ENCODE measurements at places on chromosomes 6 and 20. TPM values are rescaled to one million over a fixed set of nuclear protein-coding genes. Genes with fewer than 3 reads are reported as not detected.

DNA sequence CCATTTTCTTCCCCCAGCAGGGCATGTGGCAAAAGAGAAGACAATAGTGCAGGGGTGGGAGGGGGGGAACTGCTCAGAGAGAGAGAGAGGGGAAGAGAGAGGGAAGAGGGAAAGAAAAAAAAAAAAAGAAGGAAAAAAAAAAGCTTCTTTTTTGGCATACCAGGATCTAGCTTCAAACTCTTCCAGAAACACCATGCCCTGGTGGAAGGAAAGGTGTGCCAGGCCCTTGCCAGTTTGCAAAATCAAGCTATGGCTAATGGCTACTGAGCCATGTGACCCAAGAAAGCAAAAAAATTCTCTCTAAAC, 326 bp downstream of the ZMYND8 start:
- peak overlapping the region; percentile 61 for H3K4me3 ChIP-seq
- no peak for DNase-seq
- H3K4me1 ChIP-seq = peaks cover 93% of the 10 kb centered on the region

- H3K4me1 ChIP-seq = no peaks in the 10 kb centered on the region
- no peak for DNase-seq
- H3K27ac ChIP-seq = no peak overlapping the region
- no peak overlapping the region for H3K4me3 ChIP-seq
- no peaks in the 10 kb centered on the region for H3K36me3 ChIP-seq
- no peaks in the 10 kb centered on the region for H3K27me3 ChIP-seq
Measured at GRCh38 chr6:52186480-52186879, 305 bp downstream of the IL17A start.

DNA sequence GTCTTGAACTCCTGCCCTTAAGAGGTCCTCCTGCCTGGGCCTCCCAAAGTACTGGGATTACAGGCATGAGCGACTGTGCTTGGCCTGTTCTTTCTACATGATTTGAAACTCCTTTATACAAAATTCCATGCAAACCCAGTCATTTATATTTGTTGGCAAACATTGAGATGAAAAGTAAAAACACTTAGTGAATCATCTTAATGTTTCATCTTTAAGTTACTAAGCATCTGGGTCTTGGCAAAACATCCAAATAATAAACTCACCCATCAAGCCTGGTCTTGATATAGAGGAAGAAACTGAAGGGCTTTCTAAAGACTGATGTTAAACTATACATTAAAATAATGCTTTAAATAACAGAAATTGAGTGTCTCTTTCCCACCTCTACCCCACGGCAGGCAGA, 95.1 kb downstream of the FUT9 start:
- H3K4me1 ChIP-seq = no peaks in the 10 kb centered on the region
- H3K36me3 ChIP-seq = no peaks in the 10 kb centered on the region
- no peak overlapping the region for H3K27ac ChIP-seq
- H3K4me3 ChIP-seq = no peak overlapping the region

DNA sequence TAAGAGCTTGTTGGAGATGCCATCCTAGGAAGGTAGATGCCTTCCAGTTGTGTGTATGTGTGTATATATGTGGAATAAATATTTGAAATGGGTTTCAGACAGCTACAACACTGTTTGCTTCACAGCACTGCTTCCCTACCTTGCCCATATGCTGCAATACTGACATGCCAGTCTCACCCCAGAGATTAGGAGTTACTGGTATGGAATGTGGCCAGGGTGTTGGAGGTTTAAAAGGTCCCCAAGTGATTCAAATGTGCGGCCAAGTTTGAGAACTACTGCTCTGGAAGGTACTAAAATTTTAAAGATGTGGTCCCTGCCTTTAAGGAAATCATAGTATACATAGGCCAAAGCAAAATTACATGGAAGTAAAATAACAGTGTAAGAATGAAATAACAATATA, 39.5 kb downstream of the BCKDHB start:
- no peaks in the 10 kb centered on the region for H3K36me3 ChIP-seq
- H3K27ac ChIP-seq = no peak overlapping the region
- H3K4me3 ChIP-seq = no peak overlapping the region
- peaks cover 12% of the 10 kb centered on the region for H3K4me1 ChIP-seq
- no peak for DNase-seq

- H3K4me1 ChIP-seq = no peaks in the 10 kb centered on the region
- H3K27ac ChIP-seq = no peak overlapping the region
- no peaks in the 10 kb centered on the region for H3K36me3 ChIP-seq
- peaks cover 36% of the 10 kb centered on the region for H3K27me3 ChIP-seq
- no peak for DNase-seq
- no peak overlapping the region for H3K4me3 ChIP-seq
Measured at GRCh38 chr6:41386594-41386993, 51.2 kb downstream of the NCR2 start.

DNA sequence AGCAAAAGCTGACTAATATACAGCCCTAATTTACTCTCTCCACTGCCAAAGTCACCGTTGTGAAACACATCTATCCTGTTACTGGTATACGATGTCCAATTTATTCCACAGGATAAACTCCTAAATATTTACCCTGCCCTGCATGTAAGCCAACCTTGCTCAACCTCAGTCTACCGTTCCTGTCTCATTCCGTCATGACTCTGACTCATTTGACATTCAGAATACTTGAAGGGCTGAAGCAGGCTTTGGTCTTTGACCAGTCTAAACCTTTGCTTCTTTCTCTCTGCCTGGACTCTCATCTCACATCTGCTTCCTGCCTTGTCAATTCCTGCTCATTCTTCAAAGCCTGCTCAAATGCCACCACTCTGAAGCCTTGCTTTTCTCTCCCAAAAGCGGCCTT, 157.5 kb downstream of the SCP2D1 start:
- H3K27me3 ChIP-seq = no peaks in the 10 kb centered on the region
- no peak for DNase-seq
- no peaks in the 10 kb centered on the region for H3K4me1 ChIP-seq
- H3K27ac ChIP-seq = no peak overlapping the region
- H3K36me3 ChIP-seq = no peaks in the 10 kb centered on the region
- H3K4me3 ChIP-seq = no peak overlapping the region

- H3K4me3 ChIP-seq = no peak overlapping the region
- H3K27me3 ChIP-seq = peaks cover 6% of the 10 kb centered on the region
- H3K4me1 ChIP-seq = peaks cover 7% of the 10 kb centered on the region
- DNase-seq = no peak
- H3K36me3 ChIP-seq = no peaks in the 10 kb centered on the region
Measured at GRCh38 chr6:150006961-150007464, 18.3 kb downstream of the RAET1L start.

GRCh38 chr6:137877113-137877512, 10.1 kb downstream of the TNFAIP3 start:
- no peak for DNase-seq
- H3K27ac ChIP-seq = no peak overlapping the region
- peaks cover 9% of the 10 kb centered on the region for H3K36me3 ChIP-seq
- H3K4me3 ChIP-seq = no peak overlapping the region
- H3K4me1 ChIP-seq = peaks cover 17% of the 10 kb centered on the region
- H3K27me3 ChIP-seq = no peaks in the 10 kb centered on the region

DNA sequence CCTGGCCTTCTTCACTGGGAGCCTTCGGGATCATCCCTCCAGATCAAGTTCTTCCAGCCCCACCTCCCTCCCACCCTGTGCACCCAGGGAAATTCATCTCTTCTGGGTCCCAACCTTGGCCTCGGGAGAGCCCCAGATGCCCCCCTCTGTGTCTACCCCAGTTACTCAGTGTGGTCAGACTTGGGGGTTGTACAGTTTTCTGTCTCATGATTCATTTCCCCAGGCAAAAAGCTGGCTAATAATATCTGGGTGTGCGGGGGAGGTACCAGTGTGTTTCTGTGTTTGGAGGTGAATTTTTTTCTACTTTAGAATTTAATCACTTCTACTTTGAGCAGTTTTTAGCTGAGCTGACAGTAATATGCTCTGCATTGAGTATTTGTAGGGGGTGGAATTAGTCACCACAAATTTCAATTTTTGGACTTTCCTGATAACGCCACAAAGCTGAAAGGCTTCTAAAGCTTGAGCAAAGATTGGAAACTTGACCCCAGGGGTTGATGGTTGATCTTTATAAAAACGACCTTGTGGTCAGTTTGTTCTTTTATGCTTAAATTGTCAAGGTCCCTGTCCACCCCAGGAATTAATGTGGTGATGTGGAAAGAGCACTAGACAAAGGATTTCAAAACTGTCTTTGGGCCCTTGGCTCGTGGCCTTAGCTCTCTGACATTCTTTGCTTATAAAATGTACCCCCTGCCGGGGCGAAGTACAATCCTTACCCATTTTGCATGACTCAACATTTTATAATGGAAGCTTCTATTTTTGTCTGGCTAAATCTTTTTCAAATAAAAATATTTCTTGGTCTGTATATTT, 284.7 kb upstream of the TAB2 start:
- no peak for DNase-seq
- H3K4me3 ChIP-seq = no peak overlapping the region
- H3K27me3 ChIP-seq = no peaks in the 10 kb centered on the region
- H3K4me1 ChIP-seq = no peaks in the 10 kb centered on the region
- no peak overlapping the region for H3K27ac ChIP-seq

GRCh38 chr20:41179961-41180360, 42.6 kb downstream of the PLCG1 start:
- peaks cover 48% of the 10 kb centered on the region for H3K4me1 ChIP-seq
- H3K4me3 ChIP-seq = no peak overlapping the region
- H3K36me3 ChIP-seq = no peaks in the 10 kb centered on the region
- H3K27me3 ChIP-seq = no peaks in the 10 kb centered on the region

GRCh38 chr6:3228046-3228671, 706 bp upstream of the TUBB2B start:
- no peak for DNase-seq
- H3K36me3 ChIP-seq = no peaks in the 10 kb centered on the region
- peaks cover 27% of the 10 kb centered on the region for H3K27me3 ChIP-seq
- peak overlapping the region; percentile 64 for H3K4me3 ChIP-seq

DNA sequence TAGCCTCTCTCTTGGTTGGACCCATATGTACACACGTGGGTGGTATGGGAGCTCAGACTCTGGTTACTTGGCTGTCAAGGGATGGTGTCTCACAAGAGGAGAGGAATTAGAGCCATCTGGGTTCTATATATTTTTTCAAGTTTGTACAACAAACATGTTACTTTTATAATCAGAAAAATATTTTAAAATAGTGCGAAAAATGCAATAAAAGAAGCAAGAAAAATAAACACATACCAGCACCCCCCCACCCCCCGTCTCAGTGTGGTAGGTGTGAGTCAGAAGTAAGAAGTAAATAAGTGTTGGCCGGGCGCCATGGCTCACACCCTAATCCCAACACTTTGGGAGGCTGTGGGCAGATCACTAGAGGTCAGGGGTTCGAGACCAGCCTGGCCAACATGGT, 2.1 kb upstream of the TIAM2 start:
- peaks cover 10% of the 10 kb centered on the region for H3K4me1 ChIP-seq
- no peak overlapping the region for H3K4me3 ChIP-seq
- no peaks in the 10 kb centered on the region for H3K27me3 ChIP-seq
- H3K36me3 ChIP-seq = no peaks in the 10 kb centered on the region
- DNase-seq = no peak
- no peak overlapping the region for H3K27ac ChIP-seq

GRCh38 chr20:3658716-3659491, 4.3 kb downstream of the GFRA4 start:
- no peak overlapping the region for H3K27ac ChIP-seq
- no peak for DNase-seq
- H3K36me3 ChIP-seq = no peaks in the 10 kb centered on the region
- peaks cover 30% of the 10 kb centered on the region for H3K27me3 ChIP-seq

GRCh38 chr20:59776626-59777330, 156.7 kb downstream of the SYCP2 start:
- H3K36me3 ChIP-seq = no peaks in the 10 kb centered on the region
- H3K27ac ChIP-seq = no peak overlapping the region
- no peak for DNase-seq
- no peaks in the 10 kb centered on the region for H3K4me1 ChIP-seq
- no peaks in the 10 kb centered on the region for H3K27me3 ChIP-seq

GRCh38 chr20:3839328-3839727, 7.3 kb upstream of the MAVS start:
- no peaks in the 10 kb centered on the region for H3K36me3 ChIP-seq
- H3K4me1 ChIP-seq = no peaks in the 10 kb centered on the region
- DNase-seq = no peak
- H3K27ac ChIP-seq = no peak overlapping the region
- no peaks in the 10 kb centered on the region for H3K27me3 ChIP-seq
- no peak overlapping the region for H3K4me3 ChIP-seq

DNA sequence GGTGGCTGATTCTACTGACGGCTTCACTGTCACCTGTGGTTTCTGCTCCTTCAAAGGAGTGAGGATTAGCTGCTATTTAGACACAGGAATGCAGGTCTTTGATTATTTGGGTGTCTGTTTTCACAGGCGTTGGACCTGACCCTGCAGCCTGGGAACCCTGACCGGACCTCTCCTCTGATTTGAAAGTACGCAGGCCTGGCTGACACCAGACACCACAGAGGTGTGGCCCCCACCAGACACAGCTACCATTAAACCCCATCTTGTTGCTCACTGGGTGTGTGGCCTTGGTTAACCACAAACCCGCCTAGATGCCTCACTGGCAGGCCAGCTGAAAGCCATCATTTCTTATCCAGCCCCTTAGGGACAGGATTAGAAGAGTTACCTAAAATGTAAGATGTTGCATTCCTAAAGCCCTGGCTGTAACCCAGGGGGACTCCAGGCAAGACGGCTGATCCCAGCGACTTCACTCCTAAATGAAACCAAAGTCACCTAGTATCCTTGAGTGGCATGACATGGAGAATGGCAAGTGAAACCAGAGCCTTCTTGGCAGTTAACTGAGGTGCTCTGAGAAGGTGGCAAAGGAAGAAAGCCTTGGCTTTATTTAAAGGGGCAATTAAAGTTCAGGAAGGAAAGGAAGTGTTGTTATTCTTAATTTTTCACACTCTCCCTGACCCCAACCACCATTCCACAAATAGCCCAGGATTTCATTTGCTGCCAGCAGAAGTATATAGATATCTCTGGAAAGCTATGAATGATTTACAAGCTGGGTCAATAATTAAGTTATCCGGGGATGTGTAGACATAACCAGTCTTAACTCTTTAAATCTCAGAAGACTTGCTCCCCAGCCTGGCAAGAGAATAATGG, 169.9 kb downstream of the QRSL1 start:
- H3K27ac ChIP-seq = peak overlapping the region; percentile 70
- DNase-seq = no peak
- no peak overlapping the region for H3K4me3 ChIP-seq
- H3K4me1 ChIP-seq = peaks cover 29% of the 10 kb centered on the region
- H3K27me3 ChIP-seq = no peaks in the 10 kb centered on the region

- H3K27me3 ChIP-seq = no peaks in the 10 kb centered on the region
- H3K36me3 ChIP-seq = no peaks in the 10 kb centered on the region
- no peak overlapping the region for H3K27ac ChIP-seq
- DNase-seq = peak; percentile 40
- no peaks in the 10 kb centered on the region for H3K4me1 ChIP-seq
Measured at GRCh38 chr20:61762886-61763739, 302.6 kb downstream of the TAF4 start.

MOCS1 gene
- 44.2 TPM for total RNA-seq

GNAS gene
- 1,018 TPM for total RNA-seq

CUL9 gene
- 6.5 TPM for total RNA-seq

LHFPL5 gene
- not detected for total RNA-seq

ELOVL4 gene
- total RNA-seq = 0.06 TPM

TCP11 gene
- not detected for total RNA-seq

OXT gene
- total RNA-seq = not detected

RSPO4 gene
- total RNA-seq = not detected

FHL5 gene
- total RNA-seq = 8.8 TPM

XKR7 gene
- total RNA-seq = not detected

Data from psoas muscle (tissue), 8 donors.